Activated naive CD8-positive, alpha-beta T cell treated with anti-CD3 and anti-CD28 coated beads, Interleukin-2, amount 10 ng/mL, durations not matched to agents 7 days and 5 days (primary cell): ENCODE measurements at places on chromosomes 1 and 21.

DNA sequence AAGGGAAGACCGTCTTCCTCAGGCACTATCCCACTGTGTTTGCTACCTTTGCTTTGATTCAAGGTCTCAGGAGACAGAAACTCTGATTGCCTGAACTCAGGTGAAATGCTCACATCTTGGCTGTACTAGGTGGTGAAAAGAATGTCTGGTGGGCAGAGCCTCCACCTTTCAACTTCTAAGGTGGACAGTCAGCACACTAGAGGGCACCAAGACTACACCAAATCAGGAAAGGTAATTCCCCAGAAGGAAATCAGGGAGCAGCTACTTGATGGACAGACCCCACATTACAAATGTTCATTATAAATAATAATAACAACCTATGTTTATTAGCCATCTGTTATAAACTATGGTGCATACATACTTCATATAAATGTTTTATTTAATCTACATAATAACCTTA, 220.9 kb downstream of the ATG4C start:
- DNase-seq = no peak

DNA sequence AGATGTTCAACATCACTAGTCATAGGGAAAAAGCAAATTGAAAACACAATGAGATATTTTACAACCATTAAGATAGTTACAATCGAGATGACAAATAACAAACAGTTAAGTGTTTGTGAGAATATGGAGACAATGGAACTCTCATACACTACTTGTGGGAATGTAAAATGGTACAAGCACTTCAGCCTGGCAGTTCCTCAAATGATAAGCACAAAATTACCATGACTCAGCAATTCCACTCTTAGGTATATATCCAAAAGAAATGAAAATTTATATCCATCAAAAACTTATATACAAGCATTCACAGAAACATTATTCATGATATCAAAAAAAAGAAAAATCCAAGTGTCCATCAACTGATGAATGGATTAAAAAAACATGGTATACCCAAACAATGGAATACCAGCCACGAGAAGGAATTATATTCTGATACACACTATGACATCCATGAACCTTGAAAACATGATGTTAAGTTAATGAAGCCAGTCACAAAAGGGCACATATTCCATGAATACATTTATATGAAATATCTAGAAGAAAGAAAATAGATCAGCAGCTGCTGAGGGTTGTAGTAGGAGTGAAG, 76.4 kb downstream of the EVI5 start:
- no peak for DNase-seq

DNA sequence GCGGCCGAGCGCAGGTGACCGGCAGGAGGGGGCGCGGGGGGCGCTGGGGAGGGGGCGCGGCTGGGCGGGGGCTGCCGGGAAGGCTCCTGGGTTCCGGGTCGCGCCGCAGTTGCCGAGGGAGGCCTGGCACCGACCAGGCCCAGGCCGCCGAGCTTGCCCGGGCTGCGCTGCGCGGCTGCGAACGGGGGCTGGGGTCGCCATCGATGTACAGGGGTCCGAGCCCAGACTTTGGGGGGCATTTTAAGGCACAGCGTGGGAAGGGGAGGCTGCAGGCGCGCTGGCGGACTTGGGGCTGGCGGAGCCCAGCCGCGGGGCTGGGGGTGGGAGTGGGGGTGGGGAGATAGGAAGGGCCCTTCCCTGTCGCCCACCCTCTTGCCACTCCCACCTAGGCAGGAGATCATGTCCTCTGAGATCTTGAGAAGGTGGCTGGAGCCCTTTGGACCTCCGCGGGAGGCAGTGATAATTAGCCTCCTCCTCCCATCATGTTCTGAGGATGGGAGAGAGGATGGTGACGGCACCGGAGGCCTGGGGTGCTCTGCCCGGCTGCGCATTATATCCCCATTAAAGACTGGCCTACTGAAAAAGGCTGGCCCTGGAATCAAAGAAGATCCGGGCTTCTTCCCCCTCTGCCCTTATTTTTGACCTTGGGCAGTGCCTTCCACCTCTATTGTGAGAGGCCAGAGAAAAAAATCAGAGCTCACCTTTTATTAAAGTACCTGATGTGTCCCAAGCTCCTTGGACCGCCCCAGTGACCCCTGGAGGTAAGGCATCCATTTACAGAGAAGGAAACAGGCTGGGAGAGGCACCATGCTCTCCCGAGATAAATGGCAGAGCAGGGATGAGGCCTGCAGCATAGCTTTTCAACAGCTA, 497 bp downstream of the FBXO44 start:
- no peak for DNase-seq

- DNase-seq = no peak
Observed at GRCh38 chr1:176456795-176457194, 6.2 kb upstream of the PAPPA2 start.

- no peak for DNase-seq
Observed at GRCh38 chr21:38817371-38818324, 11.9 kb downstream of the ETS2 start.

- no peak for DNase-seq
Observed at GRCh38 chr1:187872550-187872949, 1043.8 kb downstream of the PLA2G4A start.

DNA sequence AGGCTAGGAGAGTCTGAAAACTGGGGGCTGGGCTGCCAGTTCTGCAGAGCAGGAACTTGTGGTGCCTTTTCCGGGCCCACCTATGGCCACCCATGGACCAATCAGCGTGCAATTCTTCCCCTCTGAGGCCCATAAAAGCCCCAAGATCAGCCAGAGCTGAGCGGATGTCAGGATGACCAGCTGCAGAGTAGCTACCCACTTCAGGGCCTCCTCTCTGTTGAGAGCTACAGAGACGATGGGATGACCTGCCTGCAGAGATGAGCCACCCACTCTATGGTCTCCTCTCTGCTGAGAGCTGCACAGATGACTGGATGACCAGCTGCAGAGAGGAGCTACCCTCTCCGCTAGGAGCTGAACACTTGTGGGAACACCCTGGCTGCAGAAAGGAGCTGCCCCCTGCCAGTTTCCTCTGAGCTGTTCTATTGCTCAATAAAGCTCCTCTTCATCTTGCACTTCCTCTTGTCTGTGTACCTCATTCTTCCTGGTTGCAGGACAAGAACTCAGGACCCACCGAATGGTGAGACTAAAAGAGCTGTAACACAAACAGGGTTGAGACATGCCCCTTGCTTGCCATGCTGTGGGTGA, 12.8 kb upstream of the AADACL4 start:
- DNase-seq = no peak

DNA sequence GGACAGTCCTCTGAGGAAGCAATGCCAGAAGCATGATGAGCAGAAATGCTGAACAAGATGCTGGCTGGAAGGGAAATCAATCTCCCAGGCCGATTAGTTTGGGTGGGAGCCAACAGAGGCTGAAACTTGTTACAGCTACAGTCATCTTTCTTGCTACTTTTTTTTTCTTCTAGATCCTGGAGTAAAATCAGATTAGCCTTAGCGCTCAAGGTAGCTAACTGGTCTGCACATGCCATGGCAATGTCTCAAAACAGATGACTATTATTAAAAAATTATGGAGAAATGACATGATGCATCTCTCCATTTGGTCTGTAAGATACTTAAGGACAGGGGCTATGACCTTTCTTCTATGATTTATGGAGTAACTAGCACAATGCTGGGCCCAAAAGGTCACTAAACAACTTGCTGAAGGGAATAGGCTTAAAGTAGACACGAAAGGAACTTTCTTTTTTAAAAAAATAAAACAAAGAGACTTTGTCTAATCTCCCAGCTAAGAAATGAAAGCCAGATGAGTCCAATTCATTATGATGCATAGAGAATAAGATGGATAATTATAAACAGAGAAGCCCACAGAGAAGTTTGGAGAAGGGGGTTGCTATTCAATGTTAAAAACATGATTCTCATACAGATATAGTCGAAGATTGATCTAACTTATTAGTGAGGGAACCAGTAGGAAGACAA, 42.5 kb downstream of the UTP25 start:
- no peak for DNase-seq

DNA sequence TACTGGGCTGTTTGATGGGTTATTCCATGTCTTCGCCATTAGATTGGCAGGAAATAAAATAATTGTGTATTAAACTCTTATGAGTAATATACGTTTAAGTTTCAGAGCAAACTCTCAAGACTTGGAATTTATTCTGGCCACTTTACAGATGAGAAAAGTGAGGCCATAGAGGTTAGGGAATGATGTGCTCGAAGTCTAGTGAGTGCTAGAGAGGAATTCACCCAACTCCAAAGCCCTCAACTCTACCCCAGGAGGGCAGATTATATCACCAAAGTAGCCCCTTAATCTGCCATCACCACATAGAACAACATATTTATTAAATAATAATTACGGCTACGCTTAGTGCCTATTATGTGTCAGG, 440 bp upstream of the MUL1 start:
- DNase-seq = peak; percentile 17

GRCh38 chr1:236064674-236065508, at the start of gene NID1:
Gene NID1 (minus strand): TSS chr1:236065090. CDS start chr1:236065079, 11 bp downstream.
- DNase-seq = peak; percentile 52

DNA sequence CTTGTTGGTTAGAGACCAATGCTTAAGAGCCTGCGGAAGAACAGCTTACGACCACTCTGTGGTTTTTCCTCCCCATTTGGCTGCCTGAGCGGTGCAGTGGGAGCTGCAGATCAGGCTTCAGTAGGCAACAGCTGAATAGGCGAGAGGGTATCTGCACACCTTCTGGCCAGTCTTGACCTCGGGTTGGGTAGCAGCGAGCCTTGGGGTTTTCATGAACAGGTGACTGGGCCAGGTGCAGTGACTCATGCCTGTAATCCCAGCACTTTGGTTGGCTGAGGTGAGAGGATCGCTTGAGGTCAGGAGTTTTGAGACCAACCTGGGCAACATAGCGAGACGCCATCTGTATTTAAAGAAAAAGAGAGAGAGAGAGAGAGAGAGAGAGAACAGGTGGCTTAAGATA, 41.0 kb downstream of the NENF start:
- peak; percentile 17 for DNase-seq

DNA sequence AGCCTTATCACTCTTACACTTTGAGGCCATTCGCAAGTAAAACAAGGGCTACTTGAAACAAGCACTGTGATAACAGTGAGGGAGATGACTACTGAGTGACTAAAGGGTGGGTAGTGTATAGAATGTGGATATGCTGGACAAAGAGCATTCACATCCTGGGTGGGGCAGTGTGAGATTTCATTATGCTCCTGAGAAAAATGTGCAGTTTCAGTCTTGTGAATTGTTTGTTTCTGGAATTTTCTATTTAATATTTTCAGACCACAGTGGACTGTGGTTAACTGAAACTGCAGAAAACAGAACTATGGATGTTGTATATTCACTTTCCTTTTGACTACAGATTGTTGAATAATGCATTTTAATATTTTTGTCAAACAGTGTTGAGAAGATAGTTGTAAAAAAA, 25.1 kb upstream of the B3GALT2 start:
- no peak for DNase-seq

- DNase-seq = no peak
Observed at GRCh38 chr1:246067432-246068216, 439.5 kb downstream of the SMYD3 start.

DNA sequence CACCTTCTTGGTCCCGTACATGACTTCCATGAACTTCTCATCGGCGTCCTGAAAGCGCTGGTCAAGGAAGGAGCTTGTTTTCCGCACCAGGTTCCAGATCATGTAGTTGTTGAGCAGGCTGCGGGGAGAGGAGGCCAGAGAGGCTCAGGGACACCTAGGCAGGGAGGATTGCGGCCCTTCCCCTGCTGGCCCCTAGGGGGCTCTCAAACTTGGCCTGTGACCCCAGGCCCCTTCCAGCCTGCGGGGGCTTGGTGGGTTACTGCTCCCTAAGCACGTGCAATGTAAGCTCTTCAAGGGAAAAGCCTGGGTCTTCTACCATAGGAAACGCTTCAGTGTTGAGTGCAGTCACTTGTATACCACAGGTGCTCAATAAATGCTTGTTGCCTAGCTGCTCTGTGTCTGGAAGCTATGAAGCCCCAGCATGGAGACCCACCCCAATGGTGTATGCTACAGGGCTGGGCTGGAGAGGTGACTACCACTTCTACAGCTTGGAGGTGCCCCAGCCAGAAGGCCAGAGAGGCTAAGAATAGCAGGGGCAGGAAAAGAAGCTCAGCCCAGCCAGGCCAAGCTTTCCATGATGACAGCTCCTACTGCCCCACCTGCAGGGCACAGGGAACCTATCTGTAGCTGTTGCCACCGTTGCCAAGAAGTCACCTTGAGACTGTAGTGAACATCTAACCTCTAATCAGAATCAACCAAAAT, 45.1 kb downstream of the ECE1 start:
- no peak for DNase-seq

DNA sequence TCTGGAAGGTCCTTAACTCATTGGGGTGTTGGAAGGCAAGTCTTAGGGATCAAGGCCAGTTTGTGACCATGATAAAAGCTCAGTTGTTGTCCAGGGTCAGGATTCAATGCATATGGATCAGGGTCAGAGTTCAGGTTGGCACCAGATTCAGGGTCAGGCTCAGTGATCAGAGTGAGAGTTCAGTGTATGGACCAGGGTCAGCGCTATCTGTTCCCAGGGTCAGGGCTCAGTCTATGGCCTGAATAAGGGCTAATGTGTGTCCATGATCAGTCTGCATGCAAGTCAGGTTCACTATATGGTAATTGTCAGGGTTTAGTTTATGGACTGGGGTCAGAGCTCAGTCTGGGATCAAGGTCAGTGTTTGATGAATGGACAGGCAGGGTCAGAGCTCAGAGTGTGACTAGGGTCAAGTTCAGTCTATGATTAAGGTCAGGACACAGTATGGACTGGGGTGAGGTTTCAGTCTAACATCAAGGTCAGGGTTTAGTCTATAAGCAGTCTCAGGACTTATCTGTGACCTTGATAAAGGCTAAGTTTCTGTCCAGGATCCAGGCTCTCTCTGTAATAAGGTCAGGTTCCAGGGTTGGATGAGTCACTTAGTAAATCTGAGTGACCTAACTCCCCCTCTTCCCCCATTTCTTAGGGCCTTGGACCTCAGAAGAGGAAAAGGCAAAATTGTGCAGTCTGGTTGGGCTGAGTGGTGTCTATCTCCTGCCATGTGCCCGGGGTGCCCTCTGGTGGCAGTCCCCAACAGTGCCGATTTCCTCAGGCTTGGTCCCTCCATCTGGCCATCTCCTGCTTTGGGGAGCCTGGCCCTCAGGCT, 23.8 kb downstream of the KNCN start:
- peak; percentile 85 for DNase-seq

DNA sequence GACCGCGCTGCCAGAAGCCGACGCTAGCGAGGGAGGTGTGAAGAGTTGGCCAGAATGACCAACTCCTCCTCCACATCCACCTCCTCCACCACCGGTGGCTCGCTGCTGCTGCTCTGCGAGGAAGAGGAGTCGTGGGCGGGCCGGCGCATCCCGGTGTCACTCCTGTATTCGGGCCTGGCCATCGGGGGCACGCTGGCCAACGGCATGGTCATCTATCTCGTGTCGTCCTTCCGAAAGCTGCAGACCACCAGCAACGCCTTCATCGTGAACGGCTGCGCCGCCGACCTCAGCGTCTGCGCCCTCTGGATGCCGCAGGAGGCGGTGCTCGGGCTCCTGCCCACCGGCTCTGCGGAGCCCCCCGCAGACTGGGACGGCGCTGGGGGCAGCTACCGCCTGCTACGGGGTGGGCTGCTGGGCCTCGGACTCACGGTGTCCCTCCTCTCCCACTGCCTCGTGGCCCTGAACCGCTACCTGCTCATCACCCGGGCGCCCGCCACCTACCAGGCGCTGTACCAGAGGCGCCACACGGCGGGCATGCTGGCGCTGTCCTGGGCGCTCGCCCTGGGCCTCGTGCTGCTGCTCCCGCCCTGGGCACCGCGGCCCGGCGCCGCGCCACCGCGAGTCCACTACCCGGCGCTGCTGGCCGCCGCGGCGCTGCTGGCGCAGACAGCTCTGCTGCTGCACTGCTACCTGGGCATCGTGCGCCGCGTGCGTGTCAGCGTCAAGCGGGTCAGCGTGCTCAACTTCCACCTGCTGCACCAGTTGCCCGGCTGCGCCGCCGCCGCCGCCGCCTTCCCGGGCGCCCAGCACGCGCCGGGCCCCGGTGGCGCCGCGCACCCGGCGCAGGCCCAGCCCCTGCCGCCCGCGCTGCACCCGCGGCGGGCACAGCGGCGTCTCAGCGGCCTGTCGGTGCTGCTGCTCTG, 1.2 kb downstream of the GPR88 start:
- DNase-seq = peak; percentile 67
